CD4-positive, alpha-beta T cell (primary cell): ENCODE measurements at places on chromosomes 7 and 10. TPM values are rescaled to one million over a fixed set of nuclear protein-coding genes. Genes with fewer than 3 reads are reported as not detected.

Gene SLC25A40
- total RNA-seq, result 11.1 TPM

Gene CHCHD3
- 21.6 TPM for total RNA-seq

Gene TPK1
- 17.1 TPM for total RNA-seq

Gene GARIN1A
- total RNA-seq, result 0.71 TPM

Gene BLNK
- total RNA-seq, result not detected

Gene ZNF425
- 0.39 TPM for total RNA-seq

Gene ACTR3C
- 3.4 TPM for total RNA-seq

Gene KLF14
- not detected for total RNA-seq

Gene GATA3
- total RNA-seq, result 141 TPM

Gene CYP3A4
- not detected for total RNA-seq

Gene CH25H
- total RNA-seq, result 0.49 TPM

Gene FAM20C
- total RNA-seq, result 1.3 TPM

Gene HILPDA
- 1.7 TPM for total RNA-seq

Gene ARMC3
- total RNA-seq, result not detected

Gene OR9A2
- not detected for total RNA-seq
